Activated naive CD8-positive, alpha-beta T cell treated with anti-CD3 and anti-CD28 coated beads for 36 hours (primary cell): ENCODE measurements at places on chromosomes 11 and 22. TPM values are rescaled to one million over a fixed set of nuclear protein-coding genes. Genes with fewer than 3 reads are reported as not detected.

GRCh38 chr11:1483445-1483961, 3.1 kb downstream of the MOB2 start:
- DNase-seq, result no peak

GRCh38 chr11:102560555-102561011, 30.0 kb upstream of the MMP7 start:
- peak; percentile 6 for DNase-seq

DNA sequence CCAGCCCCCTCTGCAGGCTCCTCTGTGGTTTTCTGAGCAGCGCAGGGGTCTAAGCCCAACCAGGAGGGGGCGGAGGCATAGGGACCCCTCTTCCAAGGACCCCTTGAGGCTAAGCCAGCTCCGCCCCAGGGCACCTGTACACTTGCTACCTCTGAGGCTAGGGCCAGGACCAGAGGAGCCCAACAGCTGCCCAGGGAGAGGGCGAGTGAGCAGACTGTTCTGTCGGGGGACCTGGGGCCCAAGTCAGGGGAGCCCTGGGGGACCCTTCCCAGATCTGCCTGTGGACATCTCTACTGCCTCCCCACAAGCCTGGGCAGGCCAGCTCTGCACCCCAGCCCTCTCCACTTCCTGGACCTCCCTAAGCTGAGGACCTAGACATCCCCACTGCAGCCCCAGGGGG, 1.8 kb downstream of the B4GALNT4 start:
- no peak for DNase-seq

- no peak for DNase-seq
Observed at GRCh38 chr11:34345991-34346480, 11.8 kb downstream of the ABTB2 start.

Gene NCF4
- 2.5 TPM for total RNA-seq
